Activated CD8-positive, alpha-beta memory T cell treated with anti-CD3 and anti-CD28 coated beads for 1 hour (primary cell): ENCODE measurements at places on chromosomes 4 and X.

GRCh38 chr4:139975830-139976272 is 178.1 kb downstream of the MAML3 start:
- DNase-seq = no peak

GRCh38 chr4:90061881-90062280 is 65.3 kb upstream of the CCSER1 start:
- DNase-seq = no peak

DNA sequence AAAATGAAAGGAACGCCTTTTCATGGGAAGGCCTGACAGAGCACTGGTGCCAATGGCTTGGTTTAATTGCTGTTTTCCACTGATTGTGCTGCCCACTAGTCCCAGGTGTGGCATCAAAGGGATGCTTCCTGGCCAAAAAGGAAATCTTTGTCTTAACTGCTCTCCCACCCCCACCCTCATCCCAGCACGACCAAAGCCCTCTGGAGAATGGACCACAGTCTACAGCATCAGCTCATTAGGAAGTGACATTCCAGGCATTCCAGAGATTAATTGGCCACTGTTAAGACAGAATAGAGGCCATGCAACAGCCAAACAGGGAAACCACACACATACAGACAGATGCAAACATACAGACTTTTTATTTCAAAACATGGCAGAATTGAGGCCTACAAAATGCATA is 143.2 kb downstream of the LHFPL1 start:
- no peak for DNase-seq

GRCh38 chr4:20391198-20391597 is 139.5 kb downstream of the SLIT2 start:
- no peak for DNase-seq

DNA sequence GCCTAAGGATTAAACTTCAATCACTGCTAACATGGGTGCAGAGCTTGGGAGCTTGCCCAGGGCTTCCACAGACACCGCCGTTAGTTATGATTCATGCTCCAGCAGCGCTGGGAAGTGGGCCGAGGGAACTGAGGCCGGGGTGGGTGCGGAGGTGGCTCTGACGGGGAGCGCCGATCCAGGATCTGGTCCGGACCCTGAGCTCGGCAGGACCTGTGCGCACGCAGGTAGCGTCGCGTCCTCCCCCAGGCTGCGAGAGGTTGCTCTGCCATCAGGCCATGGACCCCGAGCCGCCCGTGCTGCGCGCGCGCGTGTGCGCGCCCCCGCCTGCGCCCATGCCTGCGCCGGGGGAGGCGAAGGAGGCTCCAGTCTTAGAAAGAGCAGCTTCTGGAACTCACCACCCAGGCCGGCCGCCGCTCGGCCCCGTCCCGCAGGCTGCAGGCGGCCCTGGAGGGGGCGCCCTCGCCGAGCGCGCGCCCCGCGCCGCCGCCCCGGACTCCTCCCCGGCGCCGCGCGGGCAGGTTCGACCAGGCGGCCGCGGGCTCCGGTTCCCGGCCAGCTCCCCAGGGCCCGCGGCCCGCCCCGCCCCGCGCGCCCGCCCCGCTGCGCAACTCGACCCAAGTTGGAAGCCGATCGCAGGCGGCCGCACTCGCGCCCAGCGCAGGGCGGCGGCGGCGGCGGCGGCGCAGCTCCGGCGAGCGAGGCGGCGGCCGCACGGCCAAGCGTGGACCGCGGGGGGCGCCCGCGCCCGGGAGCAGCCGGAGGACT is 732 bp upstream of the ADRA2C start:
- DNase-seq = no peak

DNA sequence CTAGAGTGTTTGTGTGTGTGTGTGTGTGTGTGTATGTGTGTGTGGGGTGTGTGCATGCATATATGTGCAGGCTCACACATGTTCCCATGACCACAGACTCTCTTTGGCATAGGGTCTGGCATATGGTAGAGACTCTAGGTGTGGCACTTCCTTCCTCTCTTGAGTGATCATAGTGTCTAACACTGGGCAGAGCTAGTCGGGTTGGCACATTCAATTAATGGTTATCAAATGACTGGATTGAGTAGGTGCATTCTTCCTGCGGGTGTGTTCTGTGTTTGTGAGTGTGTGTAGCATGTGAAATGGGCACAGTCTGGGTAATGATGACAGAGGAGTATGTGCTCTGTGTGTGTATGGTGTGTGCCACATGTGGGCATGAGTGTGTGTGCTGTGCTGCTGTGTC is 106.5 kb downstream of the EFNB1 start:
- DNase-seq = no peak

- DNase-seq = no peak
Observed at GRCh38 chr4:149584722-149585121, 230.9 kb downstream of the IQCM start.

DNA sequence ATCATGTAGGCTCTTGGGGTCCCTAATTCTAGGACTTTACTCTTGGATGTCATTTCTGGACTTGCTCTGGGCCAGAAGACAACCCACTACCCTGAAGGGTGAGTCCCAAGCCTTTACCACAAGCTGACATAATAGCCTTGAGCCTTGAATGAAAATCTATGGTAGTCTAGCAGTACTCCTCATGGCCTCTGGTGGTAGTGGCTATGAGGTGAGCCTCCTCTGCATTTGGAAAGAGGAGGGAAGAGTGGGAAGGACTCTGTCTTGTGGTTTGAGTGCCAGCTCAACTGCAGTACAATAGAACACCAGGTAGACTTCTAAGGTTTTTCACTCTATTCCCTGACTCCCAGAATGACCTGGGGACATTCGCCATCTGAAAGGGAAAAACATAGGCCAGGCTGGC is 96.5 kb downstream of the DCAF12L1 start:
- no peak for DNase-seq

GRCh38 chr4:166827167-166827566 is 407.1 kb downstream of the SPOCK3 start:
- no peak for DNase-seq

- DNase-seq = no peak
Observed at GRCh38 chr4:87007528-87008446, 73.0 kb downstream of the AFF1 start.
